ENCODE measurements at places on chromosomes 2 and 18. TPM values are rescaled to one million over a fixed set of nuclear protein-coding genes. Genes with fewer than 3 reads are reported as not detected.

The PCARE gene
- total RNA-seq, result not detected

The SKOR2 gene
- total RNA-seq, result not detected

The HOXD12 gene
- total RNA-seq, result not detected

The CFAP65 gene
- 5.8 TPM for total RNA-seq

The ELOA2 gene
- total RNA-seq, result not detected

The PID1 gene
- 37.6 TPM for total RNA-seq

The PLGLB2 gene
- total RNA-seq, result not detected

The HADHA gene
- 115 TPM for total RNA-seq

The KANSL1L gene
- 26.7 TPM for total RNA-seq

The DYNC1I2 gene
- 91.1 TPM for total RNA-seq

The SLC16A14 gene
- total RNA-seq, result 0.55 TPM

The NPAS2 gene
- 26.6 TPM for total RNA-seq

The HRH4 gene
- 0.15 TPM for total RNA-seq

The LANCL1 gene
- total RNA-seq, result 33.0 TPM

The DNAH6 gene
- 11.5 TPM for total RNA-seq

The CTIF gene
- total RNA-seq, result 58.5 TPM

The AQP12B gene
- total RNA-seq, result not detected

The GCG gene
- not detected for total RNA-seq

The REG3G gene
- 0.52 TPM for total RNA-seq

All from upper lobe of left lung (tissue), 6 donors.